Stimulated activated CD8-positive, alpha-beta memory T cell treated with anti-CD3 and anti-CD28 coated beads, Interleukin-4, amount 100 ng/mL, for 1 hour (primary cell): ENCODE measurements at places on chromosomes 1 and 21.

DNA sequence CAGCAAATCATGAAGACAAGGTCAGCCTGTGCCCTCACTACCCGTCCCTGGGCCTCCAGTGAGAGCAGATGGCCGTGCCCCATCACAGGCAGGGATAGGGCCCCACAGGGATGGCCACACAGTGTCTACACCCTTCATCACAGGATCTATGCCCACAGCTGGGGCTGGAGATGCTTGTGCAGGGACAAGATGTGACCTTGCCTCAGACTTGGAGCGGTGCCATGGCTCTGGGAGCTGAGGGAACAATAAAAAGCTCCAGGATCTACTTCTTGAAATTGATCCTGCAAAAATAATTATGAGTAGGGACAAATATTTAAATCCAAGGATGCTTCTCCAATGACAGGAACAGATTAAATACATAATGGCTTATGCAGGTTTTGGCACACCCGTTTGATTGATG is 25.4 kb upstream of the TCEA3 start:
- no peak for DNase-seq

- DNase-seq: no peak
Measured at GRCh38 chr21:15964236-15964855, 234.6 kb downstream of the USP25 start.

DNA sequence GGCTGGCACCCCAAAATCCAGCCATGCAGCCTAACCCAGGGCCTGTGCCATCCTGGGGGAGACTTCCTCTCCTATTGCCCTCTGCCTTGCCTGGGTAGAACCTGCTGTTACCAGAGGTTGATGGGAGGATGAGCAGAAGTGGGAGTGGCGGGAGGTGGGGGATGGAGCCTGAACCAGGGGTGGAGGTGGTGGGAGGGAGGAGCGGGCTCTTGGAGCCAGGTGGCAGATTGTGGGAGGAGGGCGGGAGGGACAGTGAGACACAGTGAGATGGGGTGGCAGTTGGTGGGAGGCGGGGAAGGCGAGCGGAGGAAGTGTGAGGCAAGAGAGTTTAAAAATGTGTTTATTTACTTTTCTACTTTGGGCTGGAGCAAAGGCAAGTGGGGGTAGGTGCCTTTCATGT is 87.3 kb downstream of the KCNJ6 start:
- no peak for DNase-seq

- DNase-seq: no peak
Measured at GRCh38 chr1:206909161-206909882, 12.1 kb downstream of the IL24 start.

DNA sequence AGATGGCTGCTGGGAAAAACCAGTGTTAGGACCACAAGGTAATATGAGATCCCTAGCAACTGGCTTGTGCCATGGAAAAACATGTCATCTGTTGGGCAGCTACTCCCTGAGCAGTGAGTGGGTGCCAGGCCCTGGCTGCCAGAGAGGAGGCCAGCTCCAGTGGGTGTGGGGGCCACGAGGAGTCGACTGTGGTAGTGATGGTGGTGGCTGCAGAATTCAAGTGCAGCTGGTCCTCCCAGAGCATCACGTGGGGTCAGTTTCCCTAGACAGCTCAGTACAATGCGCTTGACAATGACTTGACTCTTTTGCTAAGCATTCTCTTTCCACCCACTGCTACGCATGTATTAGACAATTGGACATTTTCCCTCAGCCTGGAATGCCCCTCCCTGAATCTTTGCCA is 14.5 kb upstream of the CDC42 start:
- DNase-seq: no peak

GRCh38 chr1:205407970-205408369 is 13.9 kb downstream of the LEMD1 start:
- no peak for DNase-seq

DNA sequence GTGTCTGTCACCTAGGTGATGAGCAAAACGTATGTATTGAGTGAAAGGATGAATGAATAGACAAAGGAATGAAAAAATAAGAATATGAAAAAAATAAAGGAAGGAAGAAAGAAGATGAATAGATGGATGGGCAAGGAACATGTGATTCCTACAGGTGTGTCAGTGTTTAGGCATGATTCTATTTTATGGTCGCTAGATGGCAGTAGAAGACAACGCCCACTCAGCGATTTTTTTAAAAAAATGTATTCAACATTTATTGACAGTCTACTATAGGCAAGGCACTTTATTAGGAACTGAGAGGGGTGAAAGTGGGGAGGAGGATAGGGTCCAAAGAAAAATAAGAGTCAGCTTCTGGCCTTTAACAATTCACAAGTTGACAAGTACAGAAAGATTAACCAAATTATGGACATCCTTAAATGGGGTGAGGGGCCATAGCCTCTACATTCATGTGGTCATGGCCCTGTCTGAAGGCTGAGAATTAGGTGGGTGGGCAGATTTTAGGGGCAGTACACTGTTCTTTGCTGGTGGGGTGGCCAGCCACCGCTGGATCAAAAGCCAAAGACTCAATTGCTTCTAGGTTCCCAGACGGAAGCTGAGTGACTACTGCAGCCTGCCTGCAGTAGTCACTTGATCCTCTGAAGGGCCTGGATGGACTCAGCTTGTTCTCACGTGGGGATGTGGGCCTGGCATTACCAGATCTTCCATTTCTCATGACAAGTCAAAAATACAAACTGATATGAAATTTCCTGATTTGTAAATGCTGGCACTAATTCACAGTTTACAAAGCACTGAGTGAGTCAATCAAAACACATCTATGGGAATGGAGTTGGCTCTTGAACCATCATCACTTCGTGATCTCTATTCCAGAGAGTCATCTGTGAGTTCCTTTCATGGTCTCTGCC is 83.9 kb downstream of the FASLG start:
- no peak for DNase-seq

- no peak for DNase-seq
Measured at GRCh38 chr21:41600961-41601572, 93.1 kb upstream of the TMPRSS2 start.

GRCh38 chr1:200473698-200474371 is 64.0 kb upstream of the ZNF281 start:
- no peak for DNase-seq

DNA sequence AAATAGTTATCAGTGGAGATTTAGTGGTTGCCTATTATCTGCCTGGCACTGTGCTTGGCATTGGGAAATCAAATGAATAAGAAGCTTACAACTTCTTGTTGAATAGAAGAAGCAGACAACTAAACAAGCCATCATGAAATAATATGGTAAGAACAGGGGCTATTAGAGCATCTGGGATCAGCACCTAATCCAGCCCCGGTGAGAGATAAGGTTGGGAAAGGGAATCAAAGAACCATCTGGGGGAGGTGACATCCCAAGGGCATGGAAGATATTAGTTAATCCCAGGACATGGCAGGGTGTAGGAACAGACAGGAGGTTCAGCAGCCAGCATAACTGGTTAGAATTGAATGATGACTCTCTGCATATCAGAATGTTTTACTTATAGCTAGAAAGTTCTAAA is 36.3 kb upstream of the SUCO start:
- no peak for DNase-seq

- DNase-seq: no peak
Measured at GRCh38 chr1:178690496-178690895, 34.5 kb upstream of the RALGPS2 start.

- DNase-seq: no peak
Measured at GRCh38 chr1:158996998-158997397, 12.7 kb upstream of the IFI16 start.

- no peak for DNase-seq
Measured at GRCh38 chr1:16146279-16147155, 9.4 kb downstream of the EPHA2 start.

GRCh38 chr1:150906329-150906728 is 19.4 kb downstream of the CTXND2 start:
- no peak for DNase-seq

DNA sequence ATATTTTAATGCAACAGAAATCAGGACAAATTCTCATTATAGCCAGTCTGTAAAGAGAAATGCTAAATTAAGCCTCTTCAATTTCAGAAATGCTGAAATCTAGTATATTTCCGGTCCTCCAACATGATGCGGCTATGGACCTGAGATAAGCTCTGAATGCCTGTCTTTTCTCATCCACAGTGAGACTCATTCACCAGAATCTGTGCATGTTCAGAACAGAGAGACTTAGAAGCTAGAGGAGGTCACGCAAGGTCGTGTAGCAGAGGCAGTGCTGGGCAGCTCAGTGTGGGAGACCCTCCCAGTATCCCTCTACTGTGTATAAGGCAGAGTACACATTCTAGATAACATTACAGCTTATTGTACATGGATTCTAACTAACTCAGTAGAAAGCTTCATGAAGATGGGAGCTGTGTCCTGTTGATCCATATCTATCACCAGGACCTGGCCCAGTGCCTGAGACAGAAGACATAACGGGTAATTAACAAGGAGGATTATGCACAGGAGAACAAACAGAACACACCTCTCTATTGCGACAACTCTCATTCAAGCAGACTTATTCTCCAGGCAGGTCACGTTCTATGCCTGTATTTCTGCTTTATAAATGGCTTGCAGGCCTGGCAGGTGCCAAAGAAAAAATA is 97.0 kb upstream of the COA6 start:
- no peak for DNase-seq

- no peak for DNase-seq
Measured at GRCh38 chr1:60224523-60224922, 151.0 kb upstream of the C1orf87 start.

DNA sequence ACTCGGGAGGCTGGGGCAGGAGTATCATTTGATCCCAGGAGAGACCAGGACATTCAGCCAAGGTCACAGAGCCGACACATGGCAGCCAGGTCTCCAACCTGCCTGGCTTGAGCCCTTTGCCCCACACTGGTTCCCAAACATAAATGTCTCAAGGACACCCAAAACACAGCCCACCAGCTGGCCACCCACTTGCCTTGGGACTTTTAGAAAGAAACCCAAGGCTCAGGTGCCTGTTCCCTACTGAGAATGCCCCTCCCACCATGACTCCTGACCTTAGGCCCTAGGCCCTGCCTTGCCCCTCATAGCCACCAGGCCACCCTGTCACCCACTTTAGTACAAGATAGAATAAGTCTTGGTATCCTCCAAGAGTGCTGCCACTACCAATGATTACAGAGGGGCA is 41.9 kb upstream of the LRP8 start:
- DNase-seq: no peak

GRCh38 chr1:182995894-182996293 is 27.3 kb upstream of the LAMC1 start:
- no peak for DNase-seq

DNA sequence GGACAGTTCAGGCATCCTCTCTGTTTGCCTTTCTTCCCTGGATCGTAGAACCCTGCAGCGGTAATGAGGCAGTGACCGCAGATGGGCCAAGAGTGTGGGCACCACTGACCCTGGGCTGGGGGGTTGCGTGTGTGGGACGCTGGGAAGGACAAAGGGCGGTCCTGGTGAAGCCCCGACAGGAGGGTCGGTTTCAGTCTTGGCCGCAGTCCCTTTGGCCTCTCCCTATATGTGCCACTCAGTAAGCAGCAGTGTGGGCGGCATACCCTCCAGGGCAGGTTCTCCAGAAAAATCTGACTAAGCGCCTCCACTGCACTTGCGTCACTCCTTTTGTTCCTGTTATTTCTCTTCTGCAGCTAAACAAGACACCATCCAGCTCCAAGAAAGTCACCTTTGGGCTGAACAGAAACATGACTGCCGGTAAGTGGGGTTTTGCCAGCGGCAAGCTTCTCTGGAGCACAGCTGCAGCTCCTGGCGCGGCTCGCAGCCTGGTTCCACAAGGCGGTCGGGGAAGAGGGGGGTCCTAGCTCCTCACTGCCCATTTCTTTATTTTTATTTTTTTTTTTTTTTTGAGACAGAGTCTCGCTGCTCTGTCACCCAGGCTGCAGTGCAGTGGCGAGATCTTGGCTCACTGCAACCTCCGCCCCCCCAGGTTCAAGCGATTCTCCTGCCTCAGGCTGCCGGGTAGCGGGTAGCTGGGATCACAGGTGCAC is 27.7 kb upstream of the PDXK start:
- no peak for DNase-seq

GRCh38 chr1:46558141-46558963 is 6.9 kb upstream of the KNCN start:
- DNase-seq: no peak
